ENCODE measurements at places on chromosomes 6 and 20. TPM values are rescaled to one million over a fixed set of nuclear protein-coding genes. Genes with fewer than 3 reads are reported as not detected.

DNA sequence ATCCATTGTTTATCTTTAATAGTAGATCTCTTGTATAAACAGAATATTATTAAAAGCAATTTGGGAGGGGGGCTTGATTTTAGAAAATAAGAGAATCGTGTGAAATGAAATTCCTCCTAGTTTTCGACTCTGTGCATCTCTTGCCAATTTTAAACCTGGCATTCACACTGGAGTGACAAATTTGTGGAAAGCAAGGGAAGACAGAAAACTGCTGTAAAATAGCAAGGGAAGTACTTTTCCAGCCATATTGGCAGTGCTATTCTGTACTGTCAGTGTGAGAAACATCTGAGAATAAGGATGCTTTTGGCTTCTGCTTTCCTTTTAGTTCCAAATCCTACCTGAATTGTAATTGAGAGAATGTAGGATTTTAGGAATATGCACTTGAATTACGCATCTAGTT lies 40.2 kb downstream of the TOP1 start:
- no peak for DNase-seq

DNA sequence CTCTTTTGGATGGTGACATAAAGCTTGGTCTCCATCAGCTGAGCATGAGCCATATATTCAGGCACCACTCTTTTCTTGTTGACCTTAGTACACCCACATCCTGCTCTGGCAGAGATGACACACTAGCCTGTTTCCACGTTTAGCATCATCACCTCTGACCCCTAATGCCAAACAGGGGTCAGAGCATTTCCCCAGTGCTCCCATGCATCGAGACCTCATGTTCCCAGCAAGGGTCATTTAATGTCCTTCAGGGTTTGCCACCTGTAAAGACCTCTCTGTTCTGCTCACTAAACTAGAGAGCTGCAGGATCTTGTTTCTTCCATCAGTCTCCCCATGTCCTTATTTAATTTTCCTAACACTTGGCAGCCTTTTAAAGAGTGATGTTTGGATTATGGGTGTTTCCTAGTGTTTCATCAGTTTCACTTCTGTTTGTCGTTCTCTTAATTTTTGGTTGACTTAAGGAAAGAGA lies 97.5 kb downstream of the AIG1 start:
- DNase-seq, result no peak

Gene VSX1
- polyA plus RNA-seq, result not detected

Gene MOXD1
- polyA plus RNA-seq, result 1.3 TPM

DNA sequence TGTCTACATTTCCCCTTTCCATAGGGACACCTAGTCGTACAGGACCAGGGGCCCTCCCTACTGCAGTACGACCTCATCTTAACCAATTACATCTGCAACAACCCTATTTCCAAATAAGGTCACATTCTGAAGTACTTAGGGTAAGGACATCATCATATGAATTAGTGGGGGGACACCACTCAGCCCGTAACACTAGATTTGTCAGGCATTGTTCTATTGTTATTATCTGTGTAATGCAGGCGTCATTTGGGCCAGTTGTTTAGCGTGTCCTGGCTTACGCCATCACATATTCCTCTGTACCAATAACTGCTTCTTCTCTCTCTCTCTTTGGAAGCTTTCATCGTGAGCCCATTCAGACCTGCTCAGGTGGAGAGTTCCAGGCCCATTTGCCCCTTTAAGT lies 89.3 kb downstream of the CAP2 start:
- no peak for DNase-seq

Gene RNF144B
- polyA plus RNA-seq, result 3.0 TPM

- DNase-seq, result no peak
Measured at GRCh38 chr20:47133809-47134456, 222.6 kb downstream of the ZMYND8 start.

Gene OSBPL2
- polyA plus RNA-seq, result 28.1 TPM

- DNase-seq, result no peak
Measured at GRCh38 chr6:117137711-117138110, 127.6 kb upstream of the VGLL2 start.

DNA sequence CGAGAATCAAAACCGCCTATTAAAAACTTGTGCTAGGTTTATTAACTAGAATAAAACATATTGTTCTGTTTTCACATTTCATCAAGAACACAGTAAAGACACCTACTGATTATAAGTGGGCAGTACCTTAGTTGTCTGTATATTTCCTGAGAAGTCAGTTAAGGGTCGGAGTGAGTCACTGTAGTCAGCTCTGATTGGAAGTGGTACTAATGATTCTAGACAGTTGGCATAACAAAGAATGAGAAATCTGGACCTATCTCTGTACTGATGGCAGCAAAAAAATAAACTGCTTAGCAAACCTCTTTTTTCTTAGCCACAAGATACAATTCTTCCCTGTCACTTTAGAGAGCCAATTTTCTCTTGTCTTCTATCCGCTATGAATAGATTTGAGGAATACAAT lies 387.3 kb upstream of the ADGRB3 start:
- DNase-seq, result no peak

- no peak for DNase-seq
Measured at GRCh38 chr6:43016176-43016942, 2.3 kb downstream of the KLHDC3 start.

DNA sequence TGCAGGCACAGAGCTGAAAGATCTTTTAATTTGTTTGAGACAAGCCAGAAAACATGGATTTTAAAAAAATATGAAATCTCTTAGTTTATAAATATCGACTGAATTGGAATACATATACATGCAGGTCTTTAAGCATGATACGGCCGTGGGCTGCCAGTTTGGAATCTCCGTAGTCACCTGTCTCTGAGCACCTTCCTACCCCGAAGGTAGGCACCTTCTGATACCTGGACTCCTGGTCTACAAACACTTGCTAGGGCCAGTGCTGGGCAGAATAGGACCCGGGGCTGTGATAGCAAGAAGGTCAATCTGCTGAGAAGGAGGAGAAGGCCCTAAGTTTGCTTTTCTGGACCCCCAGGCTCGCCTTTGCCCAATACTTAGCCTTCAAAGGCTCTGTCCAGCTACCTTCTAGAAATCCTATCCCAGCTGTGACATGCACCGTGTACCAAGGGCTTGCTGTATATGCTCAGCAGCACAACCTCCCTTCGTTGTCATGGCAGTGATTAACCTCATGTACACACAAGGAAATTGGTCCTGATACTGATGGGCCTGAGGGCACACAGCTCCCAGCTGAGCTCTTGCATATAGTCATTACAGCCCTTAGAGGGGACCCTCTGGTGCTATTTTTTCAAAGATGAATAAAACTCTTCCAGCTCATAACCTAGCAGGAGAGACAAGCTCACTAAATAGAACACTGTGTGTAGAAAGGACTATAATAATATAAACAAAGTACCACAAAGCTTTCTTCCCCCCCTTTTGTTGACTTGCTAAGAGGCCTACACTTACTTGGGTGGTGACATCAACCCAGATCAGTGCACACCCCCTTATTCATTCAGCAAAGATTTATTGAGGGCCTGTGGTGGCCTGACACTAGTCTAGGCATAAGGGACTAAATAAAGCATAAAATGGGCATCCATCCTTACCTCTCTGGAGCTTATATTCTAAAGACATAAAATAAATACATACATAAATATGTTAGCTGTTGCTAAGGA lies 17.7 kb downstream of the SNPH start:
- DNase-seq, result no peak

GRCh38 chr20:58930496-58930895 lies 50.6 kb upstream of the NELFCD start:
- DNase-seq, result no peak

DNA sequence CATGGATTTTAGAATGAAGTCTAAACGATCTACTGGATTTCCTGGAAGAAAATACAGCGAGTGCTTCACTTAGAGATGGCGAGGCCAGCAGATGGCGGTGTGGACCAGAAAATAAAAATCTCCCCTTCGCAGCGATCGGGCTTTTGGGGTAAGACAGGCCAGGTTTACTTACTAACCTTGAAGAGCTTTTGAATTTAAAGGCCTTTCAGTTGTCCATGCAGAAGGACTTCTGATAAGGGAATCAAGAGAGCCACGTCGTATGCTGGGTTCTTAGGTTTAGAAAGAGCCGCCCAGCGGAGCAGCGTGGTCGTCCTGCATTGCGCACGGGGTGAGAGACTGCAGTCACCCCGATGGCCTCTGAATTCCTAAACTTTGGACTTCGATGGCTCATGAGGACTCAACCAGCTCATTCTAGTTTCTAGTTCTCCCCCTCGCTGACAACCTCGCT lies 125.2 kb upstream of the RALGAPA2 start:
- DNase-seq, result peak; percentile 23

DNA sequence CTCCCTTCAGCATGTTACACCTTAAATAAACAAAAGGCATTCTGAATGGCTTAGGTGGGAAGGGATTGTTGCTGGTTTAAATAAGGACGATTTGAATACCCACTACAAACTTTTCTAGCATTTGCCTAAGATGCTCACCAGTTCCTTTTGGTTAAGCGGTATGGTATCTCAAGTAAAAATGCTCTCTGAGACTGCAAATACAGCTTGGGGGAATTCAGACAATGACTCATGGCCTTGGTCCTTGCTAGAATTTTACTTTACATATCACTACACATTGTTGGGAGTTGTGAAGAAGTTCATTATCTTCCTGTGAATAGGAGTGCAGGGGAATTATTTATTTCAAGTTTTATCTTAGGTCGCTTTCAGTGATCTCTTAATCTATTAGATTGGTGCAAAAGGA lies 670.7 kb downstream of the UTRN start:
- DNase-seq, result no peak

Gene ZSCAN23
- polyA plus RNA-seq, result 0.09 TPM

GRCh38 chr6:51112731-51113130 lies 294.1 kb downstream of the TFAP2B start:
- DNase-seq, result no peak

DNA sequence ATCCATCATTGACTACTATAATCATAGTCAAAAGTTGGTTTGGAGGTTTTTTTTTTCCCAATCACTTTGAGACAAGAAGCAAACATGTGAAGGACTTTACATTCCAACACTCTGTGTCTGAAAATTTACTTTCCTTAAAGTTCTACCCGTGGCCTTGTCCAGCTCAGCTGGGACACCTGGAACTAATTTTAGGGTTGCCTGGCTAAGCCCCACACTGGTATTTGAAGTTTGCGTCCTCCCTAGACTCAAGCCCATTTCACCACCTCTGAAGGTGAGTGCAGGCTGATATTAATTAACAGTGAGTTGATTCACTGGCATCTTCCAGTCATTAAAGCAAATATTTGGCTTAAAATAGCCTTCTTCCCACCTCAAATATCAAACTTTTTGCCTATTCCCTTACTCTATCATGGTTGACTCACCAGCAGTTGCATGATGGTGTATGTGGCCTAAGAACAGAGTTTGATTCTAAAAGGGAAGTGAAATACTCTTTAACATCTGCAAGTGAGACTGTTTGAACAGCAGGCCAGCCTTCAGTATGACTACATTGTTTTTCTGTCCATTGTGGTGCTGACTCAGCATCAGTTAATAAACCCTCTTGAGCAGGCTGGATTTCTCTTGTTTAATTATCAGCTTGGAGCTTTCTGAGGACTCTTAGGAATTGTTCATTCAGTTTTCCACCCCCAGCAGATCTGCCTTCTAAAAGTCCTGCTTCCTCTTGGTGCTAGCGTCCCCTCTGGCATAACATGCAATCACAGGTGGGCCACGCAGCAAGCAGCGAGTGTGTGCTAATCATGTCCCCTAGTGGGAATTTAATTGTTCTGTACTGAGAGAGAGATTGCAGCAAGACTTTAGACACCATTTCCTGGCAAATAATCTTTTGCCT lies 1.8 kb upstream of the PRDM1 start:
- peak; percentile 78 for DNase-seq

GRCh38 chr6:13428583-13429405 lies 58.6 kb downstream of the GFOD1 start:
- DNase-seq, result peak; percentile 41

DNA sequence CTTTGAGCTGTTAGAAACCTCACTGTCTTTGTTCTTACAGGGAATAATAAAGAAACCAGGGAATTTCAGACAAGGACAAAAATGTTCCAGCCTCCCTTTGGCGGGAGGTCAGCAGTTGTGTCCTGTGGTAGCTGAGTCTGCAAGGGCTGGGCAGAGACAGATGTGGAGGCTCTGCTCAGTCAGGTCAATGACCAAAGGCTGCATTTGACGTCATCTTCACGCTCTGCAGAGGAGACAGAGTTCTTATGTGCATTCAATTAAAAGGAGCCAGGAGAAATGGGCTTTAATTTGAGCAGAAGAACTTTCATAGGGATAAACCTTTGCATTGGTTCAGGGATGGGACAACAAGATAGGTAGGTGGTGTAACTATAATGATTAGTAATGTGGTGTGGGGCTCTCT lies 45.1 kb upstream of the FOXA2 start:
- no peak for DNase-seq

- no peak for DNase-seq
Measured at GRCh38 chr20:64022671-64023360, 13.2 kb upstream of the C20orf204 start.

Gene TRIM15
- not detected for polyA plus RNA-seq

GRCh38 chr6:111824608-111825337 lies 48.5 kb downstream of the FYN start:
- DNase-seq, result no peak

Gene HLA-C
- polyA plus RNA-seq, result 1,983 TPM

DNA sequence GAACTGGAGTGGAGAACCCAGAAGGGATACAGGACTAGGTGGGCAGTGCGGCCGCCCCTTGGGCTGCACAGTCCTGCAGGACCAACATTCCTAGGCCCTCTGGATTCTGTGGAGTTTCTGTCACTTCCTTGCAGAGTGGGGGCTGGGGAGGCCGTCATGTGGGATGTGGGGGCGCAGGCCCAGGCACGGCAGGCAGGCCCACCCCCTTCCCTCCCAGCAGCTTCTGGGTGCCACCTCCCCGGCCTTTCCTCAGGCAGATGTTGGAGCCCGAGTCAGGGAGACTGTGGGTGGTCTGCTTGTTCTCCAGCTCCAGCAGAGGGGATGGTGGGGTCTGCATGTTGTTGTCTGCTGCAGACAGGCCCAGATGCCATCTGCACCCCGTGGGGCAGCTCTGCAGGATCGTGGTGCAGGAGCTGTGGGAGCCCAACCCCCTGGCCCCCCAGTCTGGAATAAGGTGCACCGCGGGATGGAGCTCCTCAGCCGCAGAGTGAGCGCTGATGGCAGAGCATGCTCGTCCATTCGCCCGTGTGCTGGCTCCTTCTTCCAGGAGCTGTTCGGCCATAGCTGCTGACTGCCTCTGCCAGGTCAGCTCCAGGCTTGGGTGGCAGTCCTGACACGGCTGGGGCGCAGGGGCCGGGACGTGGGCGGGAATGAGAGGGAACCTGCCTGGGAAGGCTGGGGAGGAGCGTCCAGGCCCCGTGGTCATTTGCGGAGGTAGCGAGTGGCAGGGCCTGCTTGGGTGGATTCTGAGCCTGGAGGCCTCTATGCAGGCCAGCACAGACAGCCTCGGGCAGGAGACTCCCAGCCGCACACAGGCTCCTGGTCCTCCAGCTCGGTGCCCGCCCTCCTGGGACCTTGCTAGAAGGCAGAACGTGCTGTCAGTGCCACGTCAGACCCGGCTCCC lies 18.1 kb downstream of the SLC17A9 start:
- DNase-seq, result no peak

Measured in B cell (primary cell).